ENCODE measurements at places on chromosomes 4 and X.
A peak's percentile ranks its signal among the peaks of the same experiment; 100 is the strongest.

DNA sequence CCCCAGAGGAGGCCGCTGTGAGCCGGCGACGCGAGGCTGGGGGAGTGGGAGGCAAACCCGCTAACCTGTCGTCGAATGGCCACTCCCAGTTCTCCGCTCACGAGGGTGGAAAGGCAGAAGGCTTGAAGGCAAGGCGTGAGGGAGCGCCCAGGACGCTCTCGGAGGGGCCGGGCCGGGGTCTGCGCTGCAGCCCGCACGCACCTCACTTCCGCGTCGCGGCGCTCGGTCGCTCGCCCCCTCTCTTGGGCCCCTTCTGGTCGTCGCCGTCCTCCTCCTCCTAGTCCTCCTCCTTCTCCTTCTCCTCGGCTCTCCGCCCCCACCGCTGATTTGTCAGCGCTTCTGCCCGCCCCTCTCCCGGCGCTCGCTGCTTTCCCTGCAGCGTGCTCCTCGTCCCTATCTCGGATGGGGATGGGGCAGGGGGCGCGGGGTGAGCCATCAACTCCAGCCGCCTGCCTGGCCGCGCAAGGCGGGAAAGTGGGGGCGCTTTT is at the start of gene SNCA:
Gene SNCA (minus strand): TSS at position 265 of the 488 bp plus-strand sequence. CDS start 1,494 bp downstream, outside the sequence.
- DNase-seq, result peak; percentile 28

DNA sequence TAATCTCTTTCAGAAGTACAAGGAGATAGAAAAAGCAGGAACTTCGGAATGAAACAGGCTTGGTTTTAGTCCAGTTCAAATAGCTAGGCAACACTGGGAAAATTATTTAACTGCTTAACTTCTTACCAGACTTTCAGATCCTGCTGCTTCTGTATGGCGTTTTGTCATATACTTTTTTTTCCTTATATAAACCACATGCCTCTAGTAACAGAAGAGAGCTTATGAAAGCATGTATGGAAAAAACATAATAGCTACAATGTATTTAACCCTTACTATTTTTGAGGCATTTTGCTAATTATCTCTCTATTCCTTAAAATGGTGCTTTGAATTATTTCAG is 439.6 kb downstream of the INPP4B start:
- DNase-seq, result no peak

GRCh38 chr4:87679449-87680169 is 29.5 kb downstream of the DMP1 start:
- DNase-seq, result peak; percentile 28

DNA sequence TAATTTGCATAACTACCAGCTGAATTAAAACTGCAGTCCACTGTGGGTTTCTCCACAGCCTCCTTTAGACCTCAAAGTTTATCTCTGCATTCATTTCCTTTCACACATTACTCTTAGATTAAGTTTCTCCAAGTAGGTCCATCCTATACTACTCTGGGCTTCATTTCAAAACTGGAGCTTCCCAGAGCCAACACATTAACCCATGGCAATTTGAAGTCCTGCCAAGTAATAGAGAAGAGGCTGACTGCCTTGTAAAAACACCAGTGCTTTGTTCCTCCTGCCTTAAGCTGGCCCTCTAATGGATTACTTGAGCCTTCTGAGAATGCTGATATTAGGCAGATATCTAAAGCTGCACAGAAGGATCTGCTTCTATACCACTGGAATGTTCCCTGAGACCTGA is 997.2 kb upstream of the SLIT2 start:
- DNase-seq, result no peak

GRCh38 chrX:153871451-153871850 is 14.5 kb downstream of the L1CAM start:
- DNase-seq, result no peak

DNA sequence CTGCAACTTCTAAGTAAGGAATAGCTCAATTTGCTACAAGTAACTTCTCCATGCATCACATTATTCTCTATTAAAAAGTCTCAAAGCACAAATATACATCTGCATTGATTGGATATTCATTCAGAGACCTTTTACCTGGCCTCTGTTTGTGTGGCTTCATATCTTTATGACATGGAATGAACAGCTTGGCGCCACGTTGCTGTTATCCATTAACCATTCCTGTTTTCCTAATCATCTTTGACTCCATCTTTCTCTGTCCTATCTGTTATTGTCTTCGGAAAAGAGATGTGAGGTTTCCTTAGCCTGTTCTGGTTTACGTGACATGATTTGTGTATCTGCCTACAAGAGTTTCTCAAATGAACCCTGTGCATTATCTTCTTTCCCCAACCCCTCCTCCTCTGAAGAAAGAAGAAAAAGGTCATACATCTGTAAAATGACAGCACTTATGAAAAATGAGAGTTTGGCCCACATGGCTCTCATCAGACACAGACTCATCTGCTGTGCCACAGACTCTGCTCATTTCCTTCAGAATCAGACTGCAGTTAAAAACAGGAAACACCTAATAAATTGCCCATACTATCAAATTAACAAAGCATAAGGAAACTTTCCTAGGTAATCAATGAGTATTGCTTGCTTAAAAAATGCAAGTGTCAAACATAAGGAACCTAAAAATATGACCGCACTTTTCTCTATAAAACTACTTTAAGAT is 347.6 kb upstream of the FAM241A start:
- no peak for DNase-seq

GRCh38 chr4:127668770-127669169 is 36.0 kb downstream of the INTU start:
- no peak for DNase-seq

- no peak for DNase-seq
Observed at GRCh38 chr4:997375-998071, 4.3 kb upstream of the SLC26A1 start.

DNA sequence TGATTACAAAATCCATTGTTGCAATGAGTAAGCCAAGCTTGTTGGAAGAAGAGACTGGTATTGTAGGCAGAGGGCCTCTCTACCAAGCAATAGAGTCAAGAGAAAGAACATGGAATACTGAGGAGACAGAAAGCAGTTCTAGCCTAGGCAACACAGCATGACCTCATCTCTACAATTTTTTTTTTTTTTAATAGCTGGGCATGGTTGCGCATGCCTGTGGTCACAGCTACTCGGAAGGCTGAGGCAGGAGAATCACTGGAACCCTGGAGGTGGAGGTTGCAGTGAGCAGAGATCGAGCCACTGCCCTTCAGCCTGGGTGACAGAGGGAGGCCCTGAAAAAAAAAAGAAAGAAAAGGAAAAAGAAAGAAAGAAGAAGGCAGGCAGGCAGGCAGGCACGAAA is 11.7 kb upstream of the ZBTB33 start:
- no peak for DNase-seq

GRCh38 chr4:35238793-35239192 is 1005.5 kb downstream of the ARAP2 start:
- DNase-seq, result no peak

DNA sequence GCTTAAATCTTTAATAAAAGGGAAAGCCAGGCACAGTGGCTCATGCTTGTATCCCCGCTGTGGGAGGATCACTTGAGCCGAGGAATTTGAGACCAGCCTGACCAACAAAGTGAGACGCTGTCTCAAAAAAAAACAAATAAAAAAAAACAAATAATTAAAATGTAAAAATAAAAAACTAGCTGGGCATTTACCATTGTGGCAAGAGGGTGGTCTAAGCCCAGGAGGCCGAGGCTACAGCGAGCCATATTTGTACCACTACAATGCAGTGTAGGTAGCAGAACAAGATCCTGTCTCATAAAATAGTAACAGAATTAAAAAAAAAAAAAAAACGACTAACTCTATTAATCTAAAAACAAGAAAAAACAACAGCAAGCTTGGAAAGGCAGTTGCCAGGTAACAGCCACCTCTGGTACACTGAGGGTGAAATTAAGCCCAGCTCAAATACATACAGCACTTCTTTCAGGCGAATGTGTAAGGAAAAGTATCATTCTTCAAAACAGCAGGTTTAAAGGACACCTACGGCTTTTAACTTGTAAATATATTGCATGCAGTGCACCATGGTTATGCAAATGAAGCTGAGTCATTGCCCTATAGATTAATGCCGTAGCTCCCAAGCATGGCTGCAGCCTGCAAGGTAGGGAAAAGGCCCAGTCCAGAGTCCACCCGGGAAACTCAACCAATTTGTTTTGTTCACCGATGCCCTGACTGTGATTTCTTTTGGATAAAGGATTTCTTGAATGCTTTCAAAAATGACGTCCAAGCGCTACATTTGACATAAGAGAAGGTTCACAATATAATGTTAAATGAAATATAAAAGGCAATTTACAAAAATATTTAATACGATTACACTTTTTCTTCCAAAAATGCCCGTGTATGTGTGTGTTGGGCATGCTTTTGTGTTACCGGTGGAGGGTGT is 14.5 kb upstream of the TXLNG start:
- no peak for DNase-seq

- DNase-seq, result no peak
Observed at GRCh38 chr4:170325599-170325998, 235.8 kb upstream of the AADAT start.

DNA sequence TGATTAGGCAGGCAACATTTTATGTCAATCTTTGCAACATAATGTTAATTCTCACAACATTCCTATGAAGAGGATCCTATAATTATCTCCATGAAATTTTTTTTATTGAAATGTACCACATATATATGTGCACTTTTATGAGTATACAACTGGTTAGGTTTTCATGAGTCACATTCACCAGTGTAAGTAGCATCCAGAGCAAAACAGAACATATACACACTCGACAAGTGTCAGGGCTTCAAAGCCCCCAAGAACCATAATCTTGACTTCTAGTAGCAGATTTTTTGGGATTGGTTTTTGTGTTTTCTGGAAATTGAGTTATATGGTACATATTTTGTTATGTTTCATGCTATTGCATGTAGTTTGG is 62.4 kb downstream of the ARHGAP10 start:
- no peak for DNase-seq

- no peak for DNase-seq
Observed at GRCh38 chr4:167000141-167000852, 234.0 kb downstream of the SPOCK3 start.

GRCh38 chr4:134862116-134862515 is 660.5 kb upstream of the PABPC4L start:
- DNase-seq, result no peak
